ENCODE measurements at places on chromosomes 3 and 15.

DNA sequence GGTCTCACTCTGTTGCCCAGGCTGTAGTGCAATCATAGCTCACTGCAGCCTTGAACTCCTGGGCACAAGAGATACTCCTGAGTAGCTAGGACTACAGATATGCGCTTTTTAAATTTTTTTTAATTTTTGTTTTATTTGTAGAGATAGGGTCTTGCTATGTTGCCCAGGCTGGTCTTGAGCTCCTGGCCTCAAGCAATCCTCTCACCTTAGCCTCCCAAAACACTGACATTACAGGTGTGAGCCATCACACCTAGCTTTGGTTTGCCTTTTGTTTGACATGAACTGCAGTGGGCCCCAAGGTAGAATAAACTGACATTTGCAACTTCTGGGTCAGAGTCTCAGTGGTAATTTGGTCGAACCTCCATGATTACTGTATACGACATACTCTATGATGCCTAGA, 7.9 kb upstream of the GLB1 start:
- DNase-seq, result no peak

DNA sequence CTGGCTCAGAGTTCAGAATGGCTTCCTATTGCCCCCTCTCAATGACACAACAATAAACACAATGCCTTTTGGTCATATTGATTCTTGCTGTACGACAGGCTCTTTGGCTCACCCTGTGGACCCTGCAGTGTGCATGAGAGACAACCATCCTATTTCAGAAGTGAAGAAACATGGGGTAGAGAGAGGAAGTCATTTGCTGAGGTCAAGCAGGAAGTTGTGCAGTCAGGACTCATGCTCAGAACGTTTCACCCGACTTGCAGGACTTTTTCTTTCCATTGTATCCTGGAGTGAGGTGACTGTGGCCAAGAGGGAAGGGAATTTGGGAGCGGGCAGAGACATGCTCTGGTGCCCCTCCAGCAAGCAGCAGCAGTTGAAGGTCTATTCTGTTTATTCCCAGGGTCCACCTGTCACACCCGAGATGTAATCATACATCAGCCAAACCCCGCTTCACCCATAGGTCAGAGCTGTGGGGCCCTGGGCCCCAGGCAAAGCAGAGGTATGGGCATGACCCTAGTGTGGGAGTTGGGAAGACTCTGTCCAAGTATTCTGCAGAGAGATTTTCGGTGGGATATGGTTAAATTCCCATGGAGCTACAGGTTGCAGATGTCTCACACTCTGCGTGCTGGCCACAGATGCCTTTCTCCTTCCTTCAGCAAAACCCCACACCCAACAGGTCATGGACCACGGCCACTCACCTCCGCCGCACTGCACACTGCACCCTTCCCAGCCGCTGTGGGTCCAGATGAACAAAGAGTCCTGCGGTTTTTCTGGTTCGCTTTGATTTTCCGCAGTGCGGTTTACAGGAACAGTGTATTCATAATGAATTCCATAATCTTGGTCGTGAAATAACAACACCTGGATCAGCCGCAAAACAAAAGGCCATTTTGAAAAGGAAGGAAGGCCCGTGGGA, 290.6 kb downstream of the ADAMTS17 start:
- DNase-seq, result no peak

- DNase-seq, result no peak
Observed at GRCh38 chr3:194517333-194517732, 30.5 kb upstream of the ATP13A3 start.

DNA sequence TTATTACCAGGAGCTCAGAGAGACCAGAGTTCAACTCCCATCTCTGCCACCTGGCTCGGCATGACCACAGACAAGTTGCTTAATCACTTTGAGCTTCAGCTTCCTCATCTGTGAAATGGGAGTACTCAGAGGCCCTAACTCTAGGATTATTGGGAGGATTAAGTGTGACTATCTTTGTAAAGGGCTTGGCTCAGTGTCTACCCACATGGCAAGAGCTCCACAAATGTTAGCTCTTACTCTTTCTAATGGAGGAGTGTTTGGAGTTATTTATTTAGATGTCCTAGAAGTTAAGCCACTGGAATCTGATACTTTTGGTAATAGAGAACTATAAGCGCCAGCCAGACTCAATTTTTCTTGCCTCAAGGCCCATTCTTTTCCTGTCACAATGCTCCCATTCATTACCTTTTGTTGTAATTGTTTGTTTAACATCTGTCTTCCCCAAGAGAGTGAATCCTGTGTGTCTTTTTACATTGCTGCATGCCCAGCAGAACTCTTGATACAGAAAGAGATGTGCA, 12.3 kb upstream of the LMCD1 start:
- DNase-seq, result no peak

DNA sequence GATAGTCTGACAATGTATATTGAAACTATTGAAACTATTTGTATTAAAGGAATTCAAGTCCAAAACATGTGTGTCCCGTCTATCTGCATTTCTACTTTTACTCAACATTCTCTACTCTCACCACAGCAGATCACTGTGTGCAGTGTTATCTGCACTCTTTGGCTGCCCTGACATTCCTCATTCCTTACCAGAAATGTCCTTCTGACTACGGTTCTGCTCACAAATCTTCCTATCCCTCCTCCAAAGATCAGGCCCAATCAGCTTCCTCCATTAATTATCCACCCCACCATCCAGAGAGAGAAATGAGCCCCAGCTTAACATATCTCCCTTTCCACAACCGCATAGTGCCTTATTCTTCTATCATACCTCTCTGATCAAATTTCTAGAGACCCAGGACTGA, 94.7 kb downstream of the TBL1XR1 start:
- DNase-seq, result no peak

GRCh38 chr15:89291934-89292438, 42.6 kb downstream of the POLG start:
- DNase-seq, result no peak

Measured in CD8-positive, alpha-beta T cell (primary cell).